ENCODE measurements at places on chromosomes 4 and X.

- DNase-seq, result no peak
These were observed 199.7 kb downstream of the HS6ST2 start for GRCh38 chrX:132758759-132759158.

- DNase-seq, result no peak
These were observed 7.3 kb upstream of the MXD4 start for GRCh38 chr4:2269206-2269531.

DNA sequence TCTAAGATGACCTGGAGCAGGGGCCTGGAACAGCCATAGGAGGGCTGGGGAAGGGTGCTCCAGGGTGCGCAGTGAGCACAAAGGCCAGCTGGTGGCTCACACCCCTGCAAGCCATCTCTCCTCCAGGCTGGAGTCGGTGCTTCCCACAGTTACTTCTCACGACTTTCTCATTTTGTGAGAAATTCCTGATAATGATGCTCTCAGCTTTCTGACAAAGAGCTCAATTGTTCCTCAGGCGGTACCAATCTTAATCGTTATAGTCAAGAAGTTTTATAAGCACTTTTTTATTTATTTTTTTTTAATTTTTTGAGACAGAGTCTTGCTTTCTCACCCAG lies 11.7 kb upstream of the WFS1 start:
- DNase-seq, result no peak

GRCh38 chr4:10035130-10035529 lies 13.8 kb upstream of the SLC2A9 start:
- DNase-seq, result no peak

DNA sequence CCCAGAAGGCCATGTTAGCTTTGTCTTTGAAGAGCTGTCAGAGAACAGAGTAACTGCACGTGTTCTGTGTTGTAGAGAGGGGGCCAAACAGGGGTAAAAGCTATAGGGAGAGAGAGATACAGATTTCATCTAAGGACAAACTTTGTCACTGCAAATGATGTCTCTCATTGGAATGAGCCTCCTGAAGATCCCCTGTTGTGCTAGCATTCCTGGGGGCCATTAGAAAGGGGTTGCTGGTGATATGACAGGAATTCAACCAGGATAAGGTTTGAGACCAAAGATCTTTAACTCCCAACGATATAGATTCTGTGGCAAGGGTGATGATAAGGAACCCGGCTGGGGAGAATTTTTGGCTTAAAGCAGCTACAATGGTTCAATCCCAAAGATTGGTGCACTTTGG lies 16.8 kb downstream of the MID1 start:
- DNase-seq, result no peak

DNA sequence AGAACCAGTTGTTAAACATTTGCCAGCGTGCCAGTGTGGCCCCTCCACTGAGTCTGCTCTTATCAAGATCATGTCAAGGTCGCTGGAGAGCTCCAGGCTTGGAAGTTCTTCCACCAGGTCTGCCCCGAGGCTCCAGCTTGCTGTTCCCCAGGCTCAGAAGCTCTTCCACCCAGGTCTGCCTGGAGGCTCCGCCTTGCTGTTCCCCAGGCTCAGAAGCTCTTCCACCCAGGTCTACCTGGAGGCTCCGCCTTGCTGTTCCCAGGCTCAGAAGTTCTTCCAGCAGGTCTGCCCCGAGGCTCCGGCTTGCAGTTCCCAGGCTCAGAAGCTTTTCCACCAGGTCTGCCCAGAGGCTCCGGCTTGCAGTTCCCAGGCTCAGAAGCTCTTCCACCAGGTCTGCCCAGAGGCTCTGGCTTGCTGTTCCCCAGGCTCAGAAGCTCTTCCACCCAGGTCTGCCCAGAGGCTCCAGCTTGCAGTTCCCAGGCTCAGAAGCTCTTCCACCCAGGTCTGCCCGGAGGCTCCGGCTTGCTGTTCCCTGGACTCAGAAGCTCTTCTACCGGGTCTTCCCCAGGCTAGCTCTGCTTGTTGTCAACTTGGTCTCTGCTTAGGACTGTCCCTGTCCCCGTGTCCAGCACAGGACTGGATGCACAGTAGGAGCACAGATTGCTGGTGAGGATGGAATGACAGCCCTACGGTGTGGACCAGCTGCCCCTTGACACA lies 54.4 kb downstream of the HMX1 start:
- no peak for DNase-seq

GRCh38 chrX:20681683-20682082 lies 415.0 kb upstream of the RPS6KA3 start:
- DNase-seq, result no peak

DNA sequence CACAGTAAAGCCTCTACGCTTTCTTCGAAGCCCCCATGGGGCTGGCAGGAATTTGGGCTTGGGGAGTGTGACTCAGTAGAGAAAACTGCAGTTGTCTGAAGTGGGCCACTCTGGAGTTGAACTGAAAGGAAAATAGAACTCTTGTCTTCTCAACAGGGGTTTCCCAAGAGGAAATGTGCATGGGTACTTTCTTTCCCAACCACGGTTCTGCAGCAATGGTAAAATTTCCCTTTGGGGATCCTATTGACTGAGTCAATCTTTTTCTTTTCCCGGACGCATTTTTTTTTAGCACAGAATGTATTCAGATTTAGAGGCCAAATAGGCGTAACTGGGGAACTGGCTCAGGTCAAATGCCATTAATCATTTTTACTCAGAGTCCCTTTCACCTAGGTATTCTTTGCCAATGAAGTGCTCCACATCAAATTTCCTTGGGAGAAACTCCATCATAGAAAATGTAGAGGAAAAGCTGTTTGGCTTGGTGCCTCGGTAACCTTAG lies 269.3 kb downstream of the STIM2 start:
- no peak for DNase-seq

DNA sequence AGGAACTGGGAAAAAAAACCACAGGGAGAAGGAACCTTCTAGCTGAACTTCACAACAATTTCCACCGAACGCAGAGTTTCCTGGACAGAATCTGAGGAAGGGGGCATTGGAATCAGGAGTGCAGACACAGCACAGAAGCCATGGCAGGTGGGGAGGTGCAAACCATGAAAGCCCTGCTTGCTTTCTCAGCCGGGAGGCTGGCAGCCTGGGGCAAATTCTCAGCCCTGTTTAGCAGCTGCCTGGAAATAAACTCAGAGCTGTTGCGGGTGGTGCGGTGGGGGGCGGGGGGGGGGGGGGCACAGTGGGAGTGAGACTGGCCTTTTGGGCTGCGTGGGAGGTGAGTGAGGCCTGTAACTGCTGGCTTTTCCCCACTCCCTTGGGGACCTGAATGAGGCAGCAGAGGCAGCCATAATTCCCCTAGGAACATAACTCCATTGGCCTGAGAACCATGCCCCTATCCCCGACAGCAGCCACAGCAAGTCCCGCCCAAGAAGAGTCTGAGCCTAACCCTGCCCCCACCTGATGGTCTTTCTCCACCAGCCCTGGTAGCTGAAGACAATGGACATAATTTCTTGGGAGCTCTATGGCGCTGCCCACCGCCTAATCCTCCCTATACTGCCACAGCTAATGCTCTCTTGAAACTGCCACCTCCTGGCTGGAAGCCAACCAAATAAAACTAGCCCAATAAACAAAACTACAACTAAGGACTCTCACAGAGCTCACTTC lies 176.3 kb downstream of the FAM13A start:
- no peak for DNase-seq

DNA sequence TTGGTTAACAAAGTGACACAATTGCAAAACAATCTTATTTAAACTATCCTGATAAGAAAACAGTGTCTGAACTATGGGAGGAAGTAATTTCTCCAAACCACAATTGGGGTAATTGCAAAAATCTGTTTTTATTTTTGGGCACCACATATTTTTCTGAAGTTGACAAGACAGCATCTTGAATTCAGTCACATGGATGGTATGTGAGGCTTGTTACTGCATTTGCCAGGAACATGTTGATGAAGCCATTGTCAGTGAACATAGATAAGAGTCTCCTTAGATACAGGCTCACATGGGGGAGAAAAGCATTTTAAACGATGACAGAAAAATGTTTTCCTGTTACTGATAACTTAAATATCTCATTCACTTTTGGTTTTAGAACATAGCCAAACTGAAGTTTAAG lies 5.5 kb upstream of the USP53 start:
- no peak for DNase-seq

DNA sequence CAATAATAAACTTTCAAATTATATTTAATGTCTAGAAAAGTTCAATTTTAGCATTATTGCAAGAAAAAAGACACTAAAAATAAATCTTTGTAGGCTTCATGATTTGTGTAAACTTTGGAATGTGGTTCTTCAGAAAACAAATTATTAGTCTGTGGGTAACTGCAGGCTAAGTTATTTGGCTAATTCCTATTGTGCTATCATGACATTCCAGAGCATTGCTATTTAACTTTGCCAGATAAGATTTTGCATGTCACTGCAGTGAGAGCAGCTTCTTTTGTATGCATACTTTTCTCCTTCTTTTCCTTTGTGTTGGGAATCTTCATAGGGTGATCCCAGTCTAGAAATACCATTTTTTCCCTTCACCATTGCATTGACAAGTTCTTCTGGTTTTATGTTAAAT lies 130.0 kb downstream of the AWAT2 start:
- no peak for DNase-seq

- no peak for DNase-seq
These were observed 338.1 kb upstream of the SLIT2 start for GRCh38 chr4:19913650-19914049.

DNA sequence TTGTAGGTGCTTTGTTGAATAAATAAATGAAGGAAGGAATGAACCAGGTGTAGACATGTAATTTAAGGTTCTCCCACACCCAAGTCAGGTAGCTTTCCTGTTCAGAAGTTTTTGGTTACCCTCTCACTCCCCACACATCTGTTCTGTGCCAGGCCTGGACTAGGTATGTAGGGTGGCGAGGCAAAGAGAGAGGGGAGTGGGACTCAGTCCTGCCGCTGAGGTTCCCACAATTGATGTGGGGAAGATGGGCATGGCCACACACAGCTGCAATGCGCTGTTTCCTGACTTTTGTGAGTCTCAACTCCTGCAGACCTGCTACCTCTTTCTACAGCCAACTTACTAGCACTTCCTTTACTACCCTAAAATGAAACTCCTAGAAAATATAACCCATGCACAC lies 88.9 kb downstream of the RTL5 start:
- DNase-seq, result no peak

GRCh38 chr4:19577097-19577496 lies 674.6 kb upstream of the SLIT2 start:
- DNase-seq, result no peak

- peak; percentile 0 for DNase-seq
These were observed 126.5 kb downstream of the ADGRA3 start for GRCh38 chr4:22389240-22389870.

DNA sequence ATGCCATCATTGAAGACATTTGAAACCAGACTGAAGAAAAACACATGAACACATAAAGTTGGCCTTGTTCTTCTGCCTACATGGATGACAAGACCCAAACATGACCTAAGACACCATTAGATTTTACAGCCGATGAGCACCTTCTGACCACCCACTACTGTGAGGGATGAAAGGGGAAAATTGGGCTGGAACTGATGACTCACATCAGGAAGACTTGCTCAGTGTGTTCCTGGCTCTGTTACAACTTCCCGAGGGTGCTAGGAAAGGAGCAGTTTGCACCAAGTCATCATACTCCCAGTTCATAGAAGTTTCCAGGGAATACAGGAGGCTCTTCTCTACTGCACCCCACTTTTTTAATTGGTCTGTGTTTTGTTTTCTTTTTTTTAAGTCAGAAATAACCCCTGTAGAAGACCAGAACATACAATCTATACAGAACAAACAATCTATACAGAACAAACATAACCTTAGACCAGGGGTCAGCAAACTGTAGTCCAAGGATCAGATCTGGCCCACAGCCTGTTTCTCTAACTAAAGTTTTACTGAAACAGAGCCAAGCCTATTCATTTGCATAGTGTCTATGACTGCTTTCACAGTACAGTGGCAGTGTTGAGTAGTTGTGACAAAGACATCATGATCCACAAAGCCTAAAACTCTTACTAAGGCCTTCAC lies 25.3 kb downstream of the BTC start:
- DNase-seq, result no peak

DNA sequence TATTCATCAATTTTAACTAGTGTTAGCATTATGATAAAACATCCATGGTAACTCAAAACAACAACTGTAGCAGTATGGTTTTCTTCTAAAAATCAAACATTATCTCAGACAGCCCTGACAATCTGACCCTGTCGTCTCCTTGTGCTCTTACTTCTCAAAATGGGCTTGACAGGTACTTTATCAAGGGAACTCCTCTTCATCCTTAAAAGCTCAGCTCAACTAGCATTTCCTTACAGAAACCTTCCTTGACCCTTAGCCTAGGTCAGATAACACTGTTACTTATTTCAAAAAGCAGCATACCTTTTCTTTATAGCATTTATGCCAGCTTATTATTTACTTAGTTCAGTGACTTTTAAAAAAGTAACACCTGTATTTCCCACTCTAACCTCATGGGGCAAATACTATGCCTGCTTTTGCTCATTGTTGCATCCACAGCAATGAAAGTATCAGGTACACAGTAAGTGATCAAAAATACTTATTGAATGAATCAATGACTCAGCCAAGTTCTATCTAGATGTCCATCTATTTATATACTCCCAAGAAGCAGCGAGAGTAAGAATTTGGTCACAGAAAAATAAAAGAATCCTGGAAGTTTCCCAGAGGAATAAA lies 41.9 kb downstream of the ADAMTS3 start:
- DNase-seq, result no peak

DNA sequence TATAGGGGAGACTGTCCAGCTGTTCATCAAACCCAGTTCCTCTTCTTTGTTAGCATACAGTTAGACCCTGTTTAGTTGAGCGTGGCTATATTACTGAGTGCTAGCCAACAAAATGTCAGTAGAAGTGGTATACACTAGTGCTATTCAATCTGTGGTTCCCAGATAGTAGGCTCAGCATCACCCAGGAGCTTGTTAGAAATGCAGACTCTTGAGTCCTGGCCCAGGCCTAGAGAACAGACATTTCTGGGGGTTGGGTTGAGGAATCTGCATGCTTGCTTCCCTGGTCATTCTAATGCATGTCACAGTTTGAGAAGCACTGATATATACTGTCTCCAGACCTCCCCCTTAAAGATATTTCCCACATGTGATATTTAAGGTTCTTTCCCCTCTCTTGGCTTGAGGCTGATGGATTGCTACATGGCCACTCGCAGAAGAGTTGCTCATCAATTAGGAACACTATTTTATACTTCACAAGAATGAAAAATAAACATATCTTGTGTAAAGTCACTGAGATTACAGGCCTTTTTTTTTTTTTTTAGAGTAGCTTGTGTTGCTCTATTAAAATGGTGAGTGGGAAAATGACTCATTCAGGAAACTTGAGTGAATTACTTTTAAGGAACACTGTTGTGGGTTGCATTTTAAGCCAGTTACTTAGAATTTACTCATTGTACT lies 289.0 kb downstream of the STIM2 start:
- DNase-seq, result no peak

DNA sequence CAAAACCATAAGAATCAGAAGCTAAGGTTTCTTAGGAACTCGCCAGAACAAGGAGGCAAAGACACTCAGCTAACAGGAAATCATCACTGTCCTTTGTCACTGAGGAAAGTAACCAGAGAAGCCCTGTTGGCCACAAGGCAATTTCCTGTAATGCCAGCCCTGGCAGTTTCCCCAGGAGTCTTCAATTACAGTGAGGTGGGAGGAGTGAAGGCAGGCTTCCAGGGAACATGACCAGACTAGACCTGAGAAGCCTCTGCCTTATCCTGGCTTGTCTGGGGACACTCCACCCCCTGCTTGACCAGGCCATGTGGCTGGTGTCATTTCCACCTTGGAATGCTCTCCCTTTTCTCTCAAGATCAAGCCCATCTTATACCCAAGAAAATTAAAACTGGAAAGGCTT lies 125.3 kb downstream of the COL4A6 start:
- DNase-seq, result peak; percentile 9
